ENCODE measurements at places on chromosomes 2 and 18.

DNA sequence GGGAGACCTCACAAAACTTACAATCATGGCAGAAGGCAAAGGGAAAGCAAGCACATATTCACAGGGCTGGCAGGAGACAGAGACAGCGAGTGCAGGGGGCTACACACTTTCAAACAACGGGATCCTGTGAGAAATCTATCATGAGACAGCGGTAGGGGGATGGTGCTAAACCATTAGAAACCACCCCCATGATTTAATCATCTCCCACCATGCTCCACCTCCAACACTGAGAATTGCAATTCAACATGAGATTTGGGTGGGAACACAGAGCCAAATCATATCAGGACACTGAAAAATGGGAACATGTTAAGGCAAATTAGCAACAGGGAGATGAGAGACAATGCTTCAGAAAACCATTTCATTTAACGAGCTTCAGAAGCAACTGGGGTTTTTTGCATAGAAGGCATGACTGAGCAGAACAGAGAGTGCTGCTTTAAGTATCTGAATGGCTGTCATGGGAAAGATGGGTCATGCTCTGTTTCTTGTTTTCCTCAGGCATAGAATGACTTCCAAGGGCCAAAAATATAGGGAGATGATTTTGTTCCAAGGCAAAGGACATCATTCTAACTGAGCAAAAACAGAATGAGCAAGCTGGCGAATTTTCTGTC is 100.8 kb upstream of the MAP2 start:
- DNase-seq = no peak

- no peak for DNase-seq
Measured at GRCh38 chr2:123165616-123166015, 859.5 kb upstream of the CNTNAP5 start.

- DNase-seq = no peak
Measured at GRCh38 chr2:121058852-121059558, 226.0 kb downstream of the TFCP2L1 start.

DNA sequence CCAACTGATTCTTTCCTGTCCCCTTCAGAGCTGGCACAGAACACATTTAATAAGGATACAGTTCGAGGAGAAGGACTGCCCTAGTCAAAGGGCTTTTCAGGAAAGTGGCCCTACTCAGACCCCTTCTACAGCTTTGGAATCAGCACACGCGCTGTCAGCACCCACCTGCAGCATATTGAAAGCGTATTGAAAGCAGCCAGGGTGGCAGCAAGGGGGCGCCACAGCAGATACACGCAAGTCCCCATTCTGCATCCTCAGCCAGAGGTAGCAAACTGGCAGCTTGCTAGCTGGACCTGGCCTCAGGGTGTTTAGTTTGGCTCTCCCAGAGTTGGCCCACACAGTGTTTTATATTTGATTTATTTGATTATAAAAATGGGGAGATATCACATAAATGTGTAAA is 101.0 kb upstream of the NT5C1B start:
- no peak for DNase-seq

DNA sequence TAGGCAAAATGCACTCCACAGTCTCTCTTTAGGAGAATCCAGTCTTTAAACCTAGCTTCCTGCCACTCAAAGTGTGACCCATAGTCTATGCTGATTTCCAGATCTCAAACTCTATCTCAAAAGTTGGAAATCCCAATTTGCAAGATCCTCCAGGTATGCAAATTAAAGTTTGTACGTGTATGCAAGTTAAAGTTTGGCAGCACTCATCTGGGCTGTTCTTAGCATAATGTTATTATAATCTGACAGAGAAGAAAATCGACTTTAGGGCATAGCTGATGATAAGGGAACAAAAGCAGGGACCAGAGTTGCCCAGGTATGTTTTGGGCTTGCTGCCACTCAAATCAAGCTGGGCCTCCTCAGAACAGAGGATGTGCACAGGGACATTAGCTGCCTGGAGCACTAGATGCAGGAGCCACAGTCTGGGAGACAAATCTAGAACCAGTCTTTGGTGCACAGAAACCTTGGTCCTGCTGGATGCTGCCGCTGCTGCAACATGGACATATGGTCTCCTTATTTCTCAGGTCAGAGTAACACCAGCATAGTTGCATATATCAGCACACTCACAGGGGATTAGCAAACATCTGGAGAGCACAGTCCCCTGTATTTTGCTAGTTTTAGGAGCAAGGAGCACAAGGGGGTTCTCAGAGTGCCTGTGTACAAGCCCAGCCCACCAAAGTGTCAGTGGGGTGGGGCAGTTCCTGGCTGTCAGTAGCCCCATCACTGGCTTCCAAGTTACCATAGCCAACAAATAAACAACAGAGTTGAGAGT is 242.6 kb downstream of the TTC32 start:
- DNase-seq = no peak

DNA sequence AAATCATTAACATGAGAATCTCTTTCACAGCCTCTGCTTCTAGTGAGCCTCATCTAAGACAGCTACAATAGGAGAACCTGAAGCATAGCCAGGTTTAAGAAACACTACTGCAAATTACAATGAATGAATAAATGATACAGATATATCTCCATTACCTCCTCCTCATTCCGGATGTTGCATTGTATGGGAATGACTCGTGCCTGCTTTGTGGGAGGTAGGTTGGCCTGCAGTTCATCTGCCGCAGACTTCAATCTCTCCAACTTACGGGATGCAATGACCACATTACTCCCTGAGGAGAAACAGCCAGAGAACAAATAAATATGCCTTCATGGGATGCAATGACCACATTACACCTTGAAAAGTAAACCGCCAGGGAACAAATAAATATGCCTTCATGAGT is 15.4 kb downstream of the PECR start:
- DNase-seq = no peak

DNA sequence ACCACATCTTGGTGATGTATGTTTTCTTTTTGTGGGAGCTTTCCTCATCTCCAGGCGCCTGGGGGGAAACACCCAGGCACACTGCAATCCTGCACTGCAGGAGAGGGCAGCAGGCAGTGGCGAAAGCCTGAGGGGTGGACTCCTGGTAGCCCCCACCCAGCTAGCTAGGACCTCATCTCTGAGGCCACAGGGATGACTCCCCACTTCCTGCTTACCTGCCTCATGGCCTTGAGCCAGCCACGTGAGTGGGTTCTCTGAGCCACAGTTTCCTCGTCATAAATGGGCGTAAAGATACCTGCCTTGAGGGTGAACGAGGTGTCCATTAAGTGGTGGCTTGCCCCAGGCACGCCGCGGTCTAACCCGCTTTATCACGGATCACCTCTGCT is 19.1 kb downstream of the TRAF3IP1 start:
- DNase-seq = no peak

DNA sequence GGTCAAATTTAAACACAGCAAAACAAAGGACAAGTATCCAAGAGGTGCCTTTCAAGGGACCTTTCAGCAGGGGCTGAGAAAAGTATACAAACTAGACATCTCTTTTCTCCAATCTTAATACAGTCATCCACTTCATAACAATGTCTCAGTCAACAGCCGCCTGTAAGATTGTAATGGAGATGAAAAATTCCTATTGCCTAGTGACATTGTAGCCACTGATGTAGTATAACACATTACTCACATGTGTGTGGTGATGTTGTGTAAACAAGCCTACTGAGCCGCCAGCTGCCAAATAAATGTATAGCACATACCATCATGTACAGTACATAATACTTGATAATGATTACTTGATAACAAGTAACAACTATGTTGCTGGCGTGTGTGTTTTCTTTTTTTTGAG is 31.0 kb downstream of the VIT start:
- no peak for DNase-seq

DNA sequence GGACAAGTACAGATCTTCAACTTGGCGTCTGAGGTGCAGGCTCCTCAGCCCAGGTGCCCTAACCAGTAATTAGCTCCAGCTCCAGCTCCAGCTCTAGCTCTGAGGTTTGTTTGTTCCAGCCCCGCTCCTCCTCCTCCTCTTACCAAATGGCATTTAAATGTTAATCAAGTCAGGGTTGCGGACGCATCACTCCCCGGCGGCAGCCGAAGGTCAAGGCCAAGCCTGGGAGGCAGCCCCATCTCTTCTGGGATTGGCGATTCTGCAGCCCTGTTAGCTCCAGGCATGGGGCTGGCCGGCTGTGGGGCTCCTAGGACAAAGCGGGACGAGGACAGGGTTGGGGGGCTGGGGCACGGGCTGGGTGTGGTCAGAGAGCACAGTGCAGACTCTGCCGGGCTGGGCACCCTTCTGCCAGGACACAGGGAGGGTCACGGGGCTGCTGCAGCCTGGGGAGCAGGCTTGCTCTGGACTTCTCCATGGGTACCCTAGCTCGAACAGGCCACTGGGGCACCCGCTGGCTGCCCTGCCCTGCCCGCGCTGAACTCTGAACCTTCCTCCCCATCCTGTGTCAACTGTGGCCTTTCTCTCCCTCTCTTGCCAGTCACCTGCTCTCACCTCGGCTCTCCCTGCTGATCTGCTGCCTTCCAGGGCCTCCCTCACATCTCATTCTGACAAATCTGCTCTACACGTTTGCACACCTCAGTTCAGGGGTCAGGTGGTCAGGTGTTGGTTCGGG is 203.3 kb downstream of the CELF4 start:
- DNase-seq = no peak

GRCh38 chr2:192137451-192137850 is 57.3 kb downstream of the TMEFF2 start:
- no peak for DNase-seq

DNA sequence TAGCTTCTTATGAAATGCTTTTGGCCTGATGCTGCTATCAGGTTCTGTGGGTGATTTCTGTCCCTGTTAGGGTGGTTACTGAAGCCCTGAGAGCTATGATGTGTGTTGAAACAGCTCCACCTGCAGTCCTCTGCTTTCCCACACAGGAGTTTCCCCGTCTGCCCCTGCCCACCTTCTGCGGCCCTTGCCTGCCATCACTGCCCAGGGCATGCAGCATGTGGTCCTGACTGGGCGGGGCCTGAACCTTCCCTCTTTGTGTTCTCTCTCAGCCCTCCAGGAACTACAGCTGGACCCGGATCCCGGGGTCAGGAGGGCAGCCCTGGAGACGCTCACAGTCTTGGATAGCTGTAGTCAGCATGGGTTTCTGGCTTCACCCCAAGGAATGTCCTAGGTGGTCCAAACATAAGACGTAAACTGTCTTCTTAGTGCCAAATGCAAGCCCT is 21.4 kb downstream of the HJURP start:
- DNase-seq = no peak

GRCh38 chr2:221571551-221572218 is 419 bp downstream of the EPHA4 start:
- no peak for DNase-seq

DNA sequence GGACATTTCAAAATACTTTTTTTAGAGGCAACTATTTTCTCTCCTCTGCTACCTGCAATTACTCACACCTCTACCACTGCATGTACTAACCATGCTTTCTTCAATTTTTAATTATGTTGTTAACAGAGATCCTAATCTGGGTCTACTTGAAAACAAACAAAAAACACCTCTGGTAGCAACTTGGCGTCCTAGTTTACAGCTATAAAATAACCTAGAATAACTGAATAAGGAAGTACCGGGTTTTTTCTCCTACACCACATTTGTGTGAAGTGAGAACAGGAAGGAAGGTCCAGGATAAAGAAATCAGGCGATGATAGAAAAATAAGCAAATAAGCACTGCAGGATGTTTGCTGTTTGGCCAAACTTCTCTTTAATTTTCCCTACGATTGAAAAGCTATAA is 633.5 kb downstream of the LRP1B start:
- DNase-seq = no peak

GRCh38 chr2:130336877-130337734 is 5.6 kb upstream of the IMP4 start:
- DNase-seq = no peak

- no peak for DNase-seq
Measured at GRCh38 chr18:31590570-31590969, 1.1 kb upstream of the TTR start.

DNA sequence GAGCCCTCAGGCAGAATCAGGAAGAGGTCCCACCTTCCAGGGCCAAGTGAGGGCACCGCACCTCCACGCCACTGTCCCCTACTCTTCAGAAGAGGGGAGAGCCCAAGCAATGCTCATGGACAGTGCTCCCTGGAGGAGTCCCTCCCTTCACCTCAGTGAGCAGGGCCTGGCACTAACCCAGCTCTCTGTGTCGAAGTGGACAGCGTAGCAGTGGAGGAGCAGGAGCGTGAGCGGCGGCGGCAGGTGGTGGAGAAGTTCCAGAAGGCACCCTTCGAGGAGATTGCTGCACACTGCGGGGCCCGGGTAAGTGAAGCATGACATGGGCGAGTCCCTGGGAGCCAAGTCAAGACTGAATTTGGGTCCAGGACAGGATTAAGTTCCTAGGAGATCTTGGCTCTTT is 16.7 kb downstream of the POMC start:
- no peak for DNase-seq

- DNase-seq = no peak
Measured at GRCh38 chr2:20190170-20190569, 34.8 kb downstream of the SDC1 start.

DNA sequence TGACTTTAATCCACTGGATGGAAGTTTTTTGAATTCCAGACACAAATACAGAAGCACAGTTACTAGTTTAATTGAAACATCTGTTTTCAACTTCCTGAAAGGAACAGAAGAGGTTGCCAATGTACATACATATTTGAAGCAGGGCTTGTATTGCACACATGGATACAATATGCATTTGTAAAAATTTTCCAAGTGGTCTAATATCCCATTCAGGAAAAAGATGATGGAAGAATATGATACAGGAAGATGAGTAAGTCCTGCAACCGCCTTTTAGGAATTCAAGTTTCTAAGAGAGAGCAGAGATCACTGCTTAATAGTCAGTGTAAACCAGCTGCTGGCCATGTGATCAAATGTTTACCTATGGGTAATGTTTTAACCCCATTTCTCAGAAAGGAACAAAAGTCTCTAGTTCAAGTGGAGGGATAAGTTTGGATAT is 265.4 kb downstream of the TRIB2 start:
- no peak for DNase-seq

- no peak for DNase-seq
Measured at GRCh38 chr2:30639836-30640235, 167.4 kb downstream of the CAPN13 start.

DNA sequence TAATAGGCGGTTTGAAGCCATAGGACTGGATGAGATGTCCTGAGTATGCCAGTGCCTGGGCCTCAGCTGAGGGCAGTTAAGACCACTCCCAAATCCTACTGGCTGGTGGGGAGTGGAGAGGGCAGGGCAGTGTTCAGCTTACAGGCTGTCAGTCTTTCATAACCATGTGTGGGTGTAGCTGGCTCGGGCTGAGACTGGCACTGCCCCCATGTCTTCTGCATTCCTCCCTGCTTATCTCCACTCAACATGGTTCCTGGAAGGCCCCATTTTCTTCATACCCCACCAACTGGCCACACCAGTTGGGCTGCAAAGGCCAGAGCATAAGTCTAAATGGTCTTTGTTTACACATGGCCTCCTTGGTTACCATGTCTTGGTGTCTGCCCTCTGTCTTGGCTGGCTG is 17.2 kb upstream of the IL37 start:
- no peak for DNase-seq

- DNase-seq = no peak
Measured at GRCh38 chr2:99631700-99632099, 141.9 kb upstream of the REV1 start.

DNA sequence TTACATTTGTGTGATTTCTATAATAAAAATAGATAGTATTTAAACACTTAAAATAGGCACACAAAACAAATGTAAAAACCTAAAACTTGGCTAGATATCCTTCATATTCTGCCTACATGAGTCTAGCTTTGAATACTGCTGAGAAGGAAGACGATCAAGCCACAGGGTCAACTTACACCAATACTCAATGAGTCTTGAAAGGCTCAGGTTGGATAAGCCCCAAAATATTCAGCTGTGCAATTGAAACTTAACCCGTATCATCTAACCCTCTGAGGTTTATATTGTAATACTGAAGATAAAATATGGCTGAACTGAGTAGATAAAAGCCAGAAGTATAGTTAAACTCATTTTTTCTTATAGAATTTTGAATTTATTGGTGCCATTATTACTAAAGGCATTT is 313.0 kb upstream of the NRXN1 start:
- no peak for DNase-seq

Data from activated CD8-positive, alpha-beta memory T cell treated with anti-CD3 and anti-CD28 coated beads for 4 hours (primary cell).